ENCODE measurements at places on chromosomes 2 and 18. TPM values are rescaled to one million over a fixed set of nuclear protein-coding genes. Genes with fewer than 3 reads are reported as not detected.

DNA sequence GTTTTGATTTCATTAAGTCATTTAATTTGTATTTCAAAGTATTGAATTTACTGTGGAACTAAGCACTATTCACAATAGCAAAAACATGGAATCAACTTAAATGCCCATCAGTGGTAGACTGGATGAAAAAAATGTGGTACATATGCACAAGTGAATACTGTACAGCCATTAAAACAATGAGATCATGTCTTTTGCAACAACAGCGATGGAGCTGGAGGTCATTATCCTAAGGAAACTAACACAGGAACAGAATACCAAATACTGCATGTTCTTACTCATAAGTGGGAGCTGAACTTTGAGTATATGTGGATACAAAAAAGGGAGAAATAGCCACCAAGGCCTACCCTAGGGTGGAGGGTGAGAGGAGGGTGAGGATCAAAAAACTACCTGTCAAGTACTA lies 164.4 kb downstream of the BABAM2 start:
- DNase-seq: no peak

PSD4 gene
- 2.0 TPM for polyA plus RNA-seq

DNA sequence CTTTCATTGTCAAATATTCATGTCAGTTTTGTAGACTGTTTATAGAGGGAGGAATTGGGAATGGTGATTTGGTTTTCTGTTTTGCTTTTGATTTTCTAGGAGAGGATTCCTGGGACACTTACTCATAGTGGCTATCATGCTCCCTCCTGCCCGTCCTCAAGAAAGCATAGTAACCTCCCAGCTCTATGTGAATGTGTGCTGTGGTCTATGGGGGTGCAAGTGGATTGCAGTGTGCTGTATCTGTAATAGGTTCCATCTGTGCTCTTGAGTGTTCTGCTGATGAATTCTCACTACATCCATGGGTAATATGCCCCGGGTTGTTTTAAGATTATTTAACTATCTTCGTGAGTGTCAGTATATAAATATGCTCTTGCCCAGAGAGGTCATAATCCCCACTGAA lies 811.3 kb downstream of the CNTNAP5 start:
- DNase-seq: no peak

DNA sequence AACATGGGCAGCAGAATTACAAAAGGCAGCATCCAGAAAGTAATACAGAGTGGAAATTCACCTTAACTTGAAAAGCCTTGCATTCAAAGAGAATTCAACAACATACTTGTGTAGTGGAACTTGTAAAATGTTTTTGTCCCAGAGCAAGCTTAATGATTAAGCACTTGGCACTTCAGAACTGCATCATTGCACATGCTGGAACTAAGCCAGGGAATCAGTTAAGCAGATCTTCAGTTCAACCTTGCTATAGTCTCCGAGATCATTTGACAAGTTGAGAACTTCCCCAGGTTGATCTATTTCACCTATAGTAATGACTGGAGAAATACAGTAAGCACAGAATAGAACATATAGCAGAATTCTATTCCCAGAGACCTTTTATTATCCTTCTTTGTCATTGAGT lies 1337.2 kb upstream of the NXPH2 start:
- no peak for DNase-seq

UGT1A8 gene
- not detected for polyA plus RNA-seq

DNA sequence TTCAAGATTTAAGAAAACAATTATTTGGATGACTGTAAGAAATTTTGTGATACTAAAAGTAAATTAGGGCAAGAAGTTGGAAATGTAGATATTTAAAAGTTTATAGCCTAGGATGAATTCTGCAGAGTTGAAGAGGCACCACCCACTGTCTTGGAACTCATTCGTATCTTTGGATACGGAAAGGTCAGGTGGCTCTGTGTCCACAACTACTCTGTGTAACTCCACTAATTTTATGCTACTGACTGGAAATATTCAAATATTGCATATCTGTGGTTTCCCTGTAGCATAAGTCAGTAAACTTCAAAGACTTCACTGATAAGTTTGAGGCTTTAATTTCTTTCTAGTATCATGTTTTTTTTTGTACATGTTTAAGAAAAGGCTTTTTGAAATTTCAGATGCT lies 156.9 kb upstream of the RPRM start:
- DNase-seq: no peak

DNA sequence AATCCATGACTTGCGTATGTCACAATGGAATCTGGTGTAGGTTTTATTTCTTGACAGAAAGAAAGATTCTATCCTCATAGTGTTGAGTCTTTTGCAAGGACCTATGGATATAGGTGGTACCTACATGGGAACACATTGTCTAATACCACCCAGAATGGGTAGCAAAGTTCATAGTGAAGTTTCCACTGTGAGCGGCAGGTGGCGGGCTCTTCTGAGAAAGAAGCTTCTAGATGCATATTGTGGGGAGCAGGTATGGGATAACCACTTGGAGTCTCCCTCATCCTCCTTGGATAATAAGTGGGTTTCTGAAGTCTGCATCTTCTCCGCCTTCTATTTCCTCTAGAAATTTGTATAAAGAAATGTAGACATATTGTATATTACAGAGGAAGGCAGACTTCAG lies 44.9 kb downstream of the LINC00305 start:
- no peak for DNase-seq

NR4A2 gene
- 4.2 TPM for polyA plus RNA-seq

AFF3 gene
- 5.3 TPM for polyA plus RNA-seq

DNA sequence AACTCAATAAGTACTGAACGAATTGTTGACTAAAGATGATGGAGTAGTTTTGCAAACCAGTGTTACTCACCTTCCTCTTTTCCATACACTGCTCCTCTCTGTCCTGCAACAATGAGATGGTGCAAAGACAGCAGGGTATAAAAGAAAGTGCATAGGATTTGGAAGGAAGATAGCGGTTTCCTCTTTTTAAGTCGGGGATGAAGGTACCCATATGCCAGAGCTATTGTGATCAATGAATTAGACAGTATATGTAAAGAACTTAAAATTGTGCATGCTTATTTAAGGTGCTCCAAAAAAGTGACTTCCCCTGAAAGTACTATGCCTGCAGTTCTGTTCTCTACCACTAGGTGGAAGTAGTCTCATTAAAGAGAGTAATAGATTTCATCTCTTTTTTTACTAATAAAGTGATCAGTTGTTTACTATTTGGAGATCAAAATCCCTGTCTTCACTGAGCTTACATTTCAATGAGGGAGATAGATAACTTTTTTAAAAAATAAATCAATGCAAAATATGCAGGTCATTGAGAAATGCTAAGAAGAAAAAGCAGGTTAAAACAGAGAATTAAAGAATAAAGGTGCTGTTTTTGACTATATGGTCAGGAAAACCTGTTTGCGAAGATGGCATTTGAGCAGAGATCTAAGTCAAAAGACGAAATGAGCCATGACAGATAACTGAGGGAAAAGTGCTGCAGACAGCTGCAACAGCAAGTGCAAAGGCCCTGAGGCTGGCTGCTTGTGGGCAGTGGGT lies 339.7 kb upstream of the SLC14A2 start:
- DNase-seq: no peak

GRCh38 chr2:176087330-176088047 lies 3.7 kb upstream of the EVX2 start:
- DNase-seq: no peak

DNA sequence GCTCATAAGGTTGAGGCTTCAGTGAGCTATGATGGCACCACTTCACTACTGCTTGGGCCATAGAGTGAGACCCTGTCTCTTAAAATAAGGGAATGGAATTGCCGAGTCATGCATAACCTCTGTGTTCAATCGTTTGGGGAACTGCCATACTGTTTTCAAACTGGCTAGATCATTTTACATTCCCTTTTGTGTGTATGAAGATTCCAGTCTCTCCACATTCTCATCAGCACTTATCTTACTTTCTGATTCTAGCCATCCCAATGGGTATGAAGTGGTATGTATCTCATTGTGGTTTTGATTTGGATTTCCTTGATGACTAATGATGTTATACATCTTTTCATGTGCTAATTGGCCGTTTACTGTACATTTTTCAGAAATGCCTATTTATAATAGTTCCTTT lies 23.7 kb downstream of the MARCHF7 start:
- DNase-seq: no peak

PDE1A gene
- 14.8 TPM for polyA plus RNA-seq

- DNase-seq: no peak
Observed at GRCh38 chr2:221200184-221200839, 371.8 kb downstream of the EPHA4 start.

DNA sequence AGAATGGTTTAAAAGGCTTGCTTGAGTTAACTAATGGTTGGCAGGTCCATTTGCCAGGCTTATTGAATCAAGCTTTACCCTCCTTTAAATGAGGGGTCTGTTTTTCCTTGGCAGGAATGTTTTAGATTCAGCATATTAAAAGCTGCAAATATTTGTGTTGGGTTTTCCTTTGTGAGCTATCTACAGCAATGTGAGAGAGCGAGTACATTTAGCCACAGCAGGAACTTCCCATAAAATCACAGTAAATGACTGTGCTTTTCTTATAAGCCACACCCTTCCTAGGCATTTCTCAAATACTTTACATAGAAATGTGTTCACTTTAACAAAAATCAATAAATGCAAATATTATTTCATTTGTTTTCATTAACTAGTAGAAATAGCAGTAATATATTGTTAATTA lies 23.9 kb downstream of the CALCRL start:
- no peak for DNase-seq

DNA sequence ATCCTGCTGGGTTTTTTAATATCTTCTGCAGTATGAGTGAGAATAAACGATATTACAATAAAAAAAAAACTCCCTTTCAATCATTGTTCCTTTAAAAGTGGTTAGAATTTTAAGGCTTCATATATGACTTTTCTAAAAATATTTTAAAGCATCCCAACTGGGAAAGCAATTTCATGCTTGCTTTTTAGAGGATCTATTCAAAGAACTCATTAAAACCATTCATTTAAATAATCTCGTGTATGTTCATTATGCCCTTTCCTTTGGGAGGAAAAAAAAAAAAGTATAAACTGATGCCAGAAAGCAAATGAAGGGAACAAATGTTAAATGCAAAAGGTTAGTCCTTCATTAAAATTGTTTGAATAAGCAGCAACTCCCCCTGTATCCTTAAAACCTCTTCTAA lies 81.2 kb downstream of the XIRP2 start:
- DNase-seq: no peak

SCYGR1 gene
- not detected for polyA plus RNA-seq

ALKAL2 gene
- 2.4 TPM for polyA plus RNA-seq

CXCR2 gene
- polyA plus RNA-seq: 0.31 TPM

EPHA4 gene
- 25.7 TPM for polyA plus RNA-seq

DNA sequence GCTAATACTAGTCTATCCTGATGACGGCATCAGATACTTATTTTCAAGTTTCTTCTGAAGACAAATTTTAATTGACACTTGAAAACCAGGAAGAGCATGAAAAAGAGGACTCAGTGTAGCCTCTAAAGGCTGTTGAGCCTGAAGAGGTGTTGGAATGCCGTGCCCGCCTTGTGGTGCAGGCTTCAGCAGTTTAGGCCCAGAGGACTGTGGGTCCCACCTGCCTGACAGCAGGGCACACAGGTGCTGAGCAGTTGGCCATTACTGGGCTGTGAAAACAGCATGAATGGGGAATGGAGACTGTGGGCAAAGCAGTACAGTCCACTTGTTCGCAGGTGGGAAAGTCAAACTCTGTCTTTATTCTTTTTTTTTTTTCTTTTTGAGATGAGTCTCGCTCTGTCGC lies 49.8 kb upstream of the THOC1 start:
- no peak for DNase-seq

GRCh38 chr18:37680911-37681310 lies 115.3 kb upstream of the CELF4 start:
- no peak for DNase-seq

- no peak for DNase-seq
Observed at GRCh38 chr18:35507623-35508022, 9.9 kb upstream of the INO80C start.

CREB1 gene
- 37.0 TPM for polyA plus RNA-seq

DSC2 gene
- polyA plus RNA-seq: 5.2 TPM

GRCh38 chr2:217901835-217902378 lies 100.9 kb downstream of the TNS1 start:
- DNase-seq: peak; percentile 85

DNA sequence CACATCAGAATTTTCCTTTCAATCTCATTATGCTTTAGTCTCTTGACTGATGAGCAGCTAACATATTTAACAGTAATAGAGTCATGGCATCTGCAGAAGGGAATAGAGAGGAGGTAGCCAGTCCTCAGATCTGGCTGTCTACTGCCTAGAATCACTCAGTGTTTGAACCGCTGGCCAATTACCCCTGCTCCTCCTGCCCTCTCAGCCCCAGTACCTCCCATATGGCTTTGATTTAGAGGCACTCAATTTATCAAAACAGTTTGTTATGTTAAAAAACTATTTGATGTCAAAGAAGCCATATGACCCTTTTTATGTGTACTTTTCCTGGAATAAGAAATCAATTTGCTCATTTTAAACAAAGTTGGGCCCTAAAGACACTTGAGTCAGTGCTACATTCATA lies 355.2 kb downstream of the CMPK2 start:
- DNase-seq: no peak

DNA sequence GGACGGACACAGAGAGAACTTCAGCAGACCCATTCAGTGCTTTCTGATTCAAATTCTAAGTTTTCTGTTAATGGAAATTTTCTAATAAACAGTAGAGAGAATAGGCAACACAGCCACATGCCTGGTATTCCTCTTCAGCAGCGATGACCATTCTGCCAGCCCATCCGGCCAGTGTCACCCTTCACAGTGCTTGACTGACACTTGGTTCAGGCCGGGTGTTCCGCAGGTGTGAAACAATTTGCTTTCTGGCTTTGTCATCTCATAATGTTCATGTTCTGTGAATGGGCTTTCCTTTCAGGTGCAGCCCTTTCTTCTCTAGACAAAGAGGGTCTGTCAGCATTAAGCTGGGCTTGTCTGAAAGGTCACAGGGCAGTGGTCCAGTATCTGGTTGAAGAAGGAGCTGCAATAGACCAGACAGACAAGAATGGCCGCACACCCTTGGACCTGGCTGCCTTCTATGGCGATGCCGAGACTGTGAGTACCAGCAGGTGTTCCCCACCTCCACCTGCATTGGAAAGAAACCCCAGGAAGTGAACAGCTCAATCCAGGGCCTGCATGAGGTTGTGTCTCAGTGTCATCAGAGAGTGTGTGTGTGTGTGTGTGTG lies 67.0 kb downstream of the WDSUB1 start:
- DNase-seq: no peak

DNA sequence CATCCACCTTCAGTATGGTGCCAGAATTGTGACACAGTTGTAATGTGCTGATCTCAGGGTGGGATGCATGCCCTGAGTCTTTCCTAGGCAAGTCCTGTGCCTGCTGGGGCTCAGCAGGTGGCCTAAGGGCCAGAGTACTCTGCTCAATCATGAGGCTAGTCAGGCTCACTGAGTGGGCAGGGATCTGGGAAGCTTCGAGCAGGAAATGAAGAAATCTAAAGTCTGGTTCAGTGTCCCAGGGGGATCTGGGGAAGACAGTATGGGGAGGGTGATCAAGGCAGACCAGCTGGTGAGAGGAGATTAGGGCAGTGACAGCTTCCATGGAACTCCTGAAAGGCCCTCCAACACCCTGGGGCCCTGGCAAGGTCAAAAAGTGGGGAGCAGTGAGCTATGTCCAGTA lies 8.9 kb upstream of the ANKRD29 start:
- no peak for DNase-seq

GRCh38 chr18:75314117-75314516 lies 103.5 kb downstream of the TSHZ1 start:
- no peak for DNase-seq

Measured in muscle of back (tissue), 13 donors.